ENCODE measurements at places on chromosomes 7 and 10. TPM values are rescaled to one million over a fixed set of nuclear protein-coding genes. Genes with fewer than 3 reads are reported as not detected.
A peak's percentile ranks its signal among the peaks of the same experiment; 100 is the strongest.

- DNase-seq = no peak
Observed at GRCh38 chr7:69813637-69814240, 215.5 kb downstream of the AUTS2 start.

The PNLIPRP3 gene
- total RNA-seq = not detected

- DNase-seq = no peak
Observed at GRCh38 chr7:112970771-112971170, 115.9 kb downstream of the GPR85 start.

DNA sequence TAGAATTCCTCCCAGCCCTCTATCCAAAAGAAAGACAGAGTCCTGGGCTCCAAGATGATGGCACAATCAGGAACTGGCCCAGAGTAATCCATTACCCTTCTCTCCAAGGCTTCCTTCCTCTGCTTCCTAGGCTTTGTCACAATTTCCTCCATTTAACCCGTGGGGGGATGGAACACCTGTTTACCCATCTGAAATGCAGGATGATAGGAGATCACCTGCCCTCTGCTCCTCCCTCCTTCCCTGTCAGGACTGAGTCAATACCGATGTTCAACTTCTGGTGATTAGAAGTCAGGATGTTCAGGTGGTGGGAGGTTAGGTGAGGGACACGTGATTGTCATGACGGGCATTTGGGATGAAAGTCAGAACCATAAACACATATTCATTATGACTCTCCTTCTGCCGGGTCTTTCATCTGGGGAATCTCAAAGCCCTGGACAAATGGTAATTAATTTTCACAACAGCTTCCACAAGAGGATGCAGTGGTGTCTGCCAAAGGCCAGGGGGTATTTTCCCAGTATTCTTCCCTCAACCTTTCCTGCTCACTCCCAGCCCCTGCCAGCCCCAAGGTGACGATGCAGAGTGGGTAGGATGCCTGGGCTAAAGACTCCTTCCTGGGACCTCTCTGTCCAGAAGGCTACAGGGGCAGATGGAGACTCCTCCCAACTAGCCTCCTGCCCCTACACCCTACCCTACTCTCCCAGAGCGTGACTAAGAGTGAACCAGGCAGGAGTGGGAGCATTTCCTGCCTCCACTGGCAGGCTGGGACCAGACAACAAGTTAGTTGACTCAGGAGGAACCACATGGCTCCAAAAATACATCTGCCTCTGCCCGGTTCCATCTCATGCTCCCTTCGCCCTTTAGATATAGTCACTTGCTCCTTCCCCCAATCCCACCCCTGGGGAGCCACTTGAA lies 27.9 kb downstream of the DUSP5 start:
- no peak for DNase-seq

GRCh38 chr7:33748793-33749192 lies 156.5 kb upstream of the BMPER start:
- DNase-seq = no peak

The LMOD2 gene
- not detected for total RNA-seq

- DNase-seq = no peak
Observed at GRCh38 chr10:87545783-87546182, 41.1 kb downstream of the MINPP1 start.

- no peak for DNase-seq
Observed at GRCh38 chr10:17028798-17029197, 100.8 kb downstream of the CUBN start.

The TFEC gene
- 8.0 TPM for total RNA-seq

DNA sequence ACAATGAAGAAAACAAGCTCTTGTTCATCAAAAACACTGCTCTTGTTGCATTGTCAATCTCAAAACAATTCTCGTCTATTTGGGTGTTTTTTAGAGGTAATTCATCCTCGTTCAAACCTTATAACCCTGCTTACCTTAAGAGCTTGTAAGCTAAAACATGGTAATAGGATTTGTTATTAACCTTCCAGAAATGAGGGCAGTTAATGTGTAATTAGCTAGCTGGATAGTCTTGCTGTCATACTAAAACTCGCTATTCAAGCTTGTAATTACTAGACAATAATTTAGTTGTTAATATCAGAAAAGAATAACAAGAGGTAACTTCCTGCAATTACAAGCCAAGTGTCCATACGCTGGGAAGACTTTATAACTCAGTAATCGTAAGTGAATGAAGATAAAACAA lies 101.6 kb downstream of the UBE2H start:
- no peak for DNase-seq

DNA sequence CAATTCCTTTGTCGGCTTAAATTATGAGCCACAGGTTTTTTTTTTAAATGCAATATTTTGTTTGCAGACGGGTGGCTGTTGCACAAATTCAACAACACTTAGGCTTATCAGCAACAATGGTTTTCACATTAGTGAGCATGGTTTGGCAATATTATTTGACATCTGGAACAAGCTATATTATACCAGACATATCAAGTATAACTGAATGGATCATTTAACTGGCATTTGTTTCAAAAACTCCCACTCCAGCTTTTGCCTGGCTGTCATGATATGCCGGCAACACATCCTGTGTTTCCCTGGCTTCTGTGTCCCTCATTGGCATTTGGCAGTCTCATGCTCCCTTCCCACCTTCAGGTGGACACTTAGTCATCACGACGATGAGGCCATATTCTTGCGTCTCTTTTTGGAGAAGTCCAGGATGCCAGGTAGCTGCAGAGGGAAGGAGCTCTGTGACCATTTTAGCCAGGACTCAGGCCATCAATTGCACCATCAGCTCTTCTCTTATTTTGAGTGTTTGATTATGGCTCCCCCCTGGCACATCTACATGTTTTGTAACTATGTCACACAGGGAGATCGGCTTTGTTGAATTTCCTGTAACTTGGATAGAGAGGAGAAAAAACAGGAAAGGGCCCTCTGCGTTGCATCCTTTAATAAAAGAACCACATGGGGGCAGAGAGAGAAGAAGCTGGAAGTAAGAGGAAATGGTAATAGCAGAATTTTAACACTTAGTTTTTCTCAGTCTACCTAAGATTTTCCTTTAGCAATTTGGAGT lies 413.9 kb downstream of the LRMDA start:
- DNase-seq = no peak

- peak; percentile 92 for DNase-seq
Observed at GRCh38 chr10:7687228-7687907, 15.7 kb upstream of the ITIH2 start.

The TET1 gene
- 3.2 TPM for total RNA-seq

DNA sequence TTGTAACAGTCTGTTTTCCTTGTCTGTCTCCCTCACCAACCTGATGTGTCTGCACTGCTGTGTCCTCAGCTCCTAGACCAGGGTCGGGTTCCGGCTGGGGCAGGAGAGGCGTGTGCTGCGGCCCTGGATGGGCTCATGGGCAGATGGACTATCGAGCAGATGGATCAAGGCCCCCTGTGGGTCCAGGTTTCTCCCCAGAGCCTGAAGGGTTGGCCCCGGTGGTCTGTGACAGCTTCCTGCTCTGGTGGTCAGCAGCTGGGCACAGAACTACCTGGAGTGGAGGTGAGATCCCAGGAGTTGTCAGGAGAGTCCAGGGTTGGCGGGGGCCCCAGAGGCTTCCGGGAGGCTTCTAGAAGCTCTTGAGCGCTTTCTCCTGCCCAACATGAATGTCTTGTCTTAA lies 75.1 kb downstream of the GRK5 start:
- DNase-seq = no peak

- no peak for DNase-seq
Observed at GRCh38 chr7:24830440-24831050, 73.3 kb upstream of the GSDME start.

The LRGUK gene
- 0.95 TPM for total RNA-seq

DNA sequence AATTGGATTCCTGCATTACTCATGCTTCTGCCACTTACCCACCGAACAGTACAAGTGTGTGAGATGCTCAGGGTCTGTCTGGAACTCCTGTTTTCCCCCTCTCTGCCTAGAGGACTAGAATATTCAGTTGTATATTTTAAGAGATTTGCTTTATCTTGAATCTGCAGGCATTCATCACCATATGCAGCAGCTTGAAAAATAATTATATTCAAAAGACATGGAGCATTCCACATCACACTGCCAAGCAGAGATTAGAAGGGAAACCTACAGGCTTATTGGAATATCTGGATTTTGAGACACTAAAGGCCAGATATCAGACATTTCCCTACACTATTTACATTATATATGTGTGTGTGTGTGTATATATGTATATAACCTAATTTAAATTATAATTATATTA lies 382.8 kb upstream of the POM121L12 start:
- no peak for DNase-seq

- no peak for DNase-seq
Observed at GRCh38 chr10:117486606-117487005, 55.9 kb upstream of the EMX2 start.

- no peak for DNase-seq
Observed at GRCh38 chr7:43458330-43459018, 124.4 kb upstream of the STK17A start.

DNA sequence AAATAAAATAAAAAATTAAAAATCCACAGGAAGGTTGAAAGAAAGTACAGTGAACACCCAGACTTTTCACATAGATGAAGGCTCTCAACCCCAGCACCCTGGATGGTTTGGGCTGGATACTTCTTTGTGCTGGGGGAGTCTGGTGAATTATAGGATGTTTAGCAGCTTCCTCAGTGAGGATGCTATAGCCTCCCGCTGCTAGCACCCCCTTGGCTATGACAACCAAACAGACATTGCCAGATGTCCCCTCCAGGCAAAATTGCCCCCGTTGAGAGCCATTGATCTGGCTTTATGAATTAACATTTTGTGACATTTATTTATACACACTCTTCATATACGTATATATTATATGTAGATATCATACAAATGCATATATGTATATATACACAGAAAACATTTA lies 21.6 kb downstream of the SMKR1 start:
- DNase-seq = no peak

The SHTN1 gene
- total RNA-seq = 11.9 TPM

GRCh38 chr7:101630591-101630990 lies 1.5 kb upstream of the MYL10 start:
- DNase-seq = no peak

GRCh38 chr10:1348773-1349050 lies 292.5 kb downstream of the WDR37 start:
- DNase-seq = no peak

- no peak for DNase-seq
Observed at GRCh38 chr7:133980804-133981203, 146.3 kb upstream of the LRGUK start.

DNA sequence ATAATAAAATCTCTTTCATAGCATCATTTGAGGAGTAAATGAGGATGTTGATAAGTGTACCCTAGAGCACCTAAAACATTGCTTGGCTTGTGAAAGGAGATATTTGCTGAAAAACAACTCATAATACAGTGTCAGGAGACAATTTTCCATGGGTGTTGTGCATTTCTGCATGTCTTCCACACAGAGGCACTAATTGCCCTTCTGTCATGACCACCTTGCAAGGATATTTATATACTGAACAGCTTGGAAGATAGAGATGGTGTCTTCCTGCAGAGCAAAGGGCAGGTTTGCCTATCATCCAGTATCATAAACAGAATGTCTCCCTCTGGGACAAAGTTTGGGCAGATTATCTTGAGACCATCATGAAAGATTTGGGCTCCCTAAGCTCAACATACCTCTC lies 495.2 kb upstream of the LRRN3 start:
- DNase-seq = no peak

- DNase-seq = peak; percentile 50
Observed at GRCh38 chr10:121659236-121659635, 61.0 kb upstream of the FGFR2 start.

DNA sequence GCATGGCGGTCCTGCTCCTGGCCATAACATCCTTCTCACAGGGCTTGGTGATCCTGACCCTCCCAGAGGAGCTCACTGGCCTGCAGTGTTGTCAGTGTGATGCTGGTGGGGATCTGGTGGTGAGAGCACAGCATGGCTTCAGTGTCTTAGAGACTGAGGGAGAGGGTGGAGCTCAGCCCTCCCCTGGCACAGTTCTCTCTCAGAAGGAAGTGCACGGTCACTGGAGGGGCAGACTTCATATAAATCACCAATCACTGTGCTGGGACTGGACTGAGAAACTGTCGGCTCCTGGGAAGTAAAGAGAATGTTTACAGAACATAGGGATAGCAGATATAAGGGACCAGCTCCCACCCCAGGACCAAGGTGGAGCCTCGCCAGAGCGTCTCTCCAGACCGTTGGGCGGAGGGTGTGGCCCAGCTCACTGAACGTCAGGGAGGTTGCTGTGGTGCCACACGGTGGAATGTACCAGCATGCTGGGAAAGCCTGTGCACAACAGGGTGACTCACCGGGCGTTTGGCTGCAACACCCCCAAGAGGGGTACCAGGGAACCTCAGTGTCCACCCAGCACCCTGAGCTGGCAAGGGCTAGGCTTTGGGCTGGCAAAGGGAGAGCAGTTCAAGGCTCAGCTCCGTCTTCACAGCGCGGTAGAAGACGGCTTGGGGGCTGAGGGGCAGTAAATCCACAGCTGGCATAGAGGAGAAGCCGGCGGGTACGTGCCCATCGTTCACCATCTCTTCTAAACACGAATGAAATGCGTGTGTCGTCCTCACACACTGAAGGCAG lies 8.8 kb upstream of the GET4 start:
- DNase-seq = no peak

GRCh38 chr7:95788884-95789283 lies 16.5 kb downstream of the DYNC1I1 start:
- DNase-seq = no peak

- peak; percentile 85 for DNase-seq
Observed at GRCh38 chr7:26291699-26292538, at the start of gene SNX10. SNX10 (plus strand) TSS chr7:26291862; CDS start chr7:26346443, 54,581 bp downstream.

DNA sequence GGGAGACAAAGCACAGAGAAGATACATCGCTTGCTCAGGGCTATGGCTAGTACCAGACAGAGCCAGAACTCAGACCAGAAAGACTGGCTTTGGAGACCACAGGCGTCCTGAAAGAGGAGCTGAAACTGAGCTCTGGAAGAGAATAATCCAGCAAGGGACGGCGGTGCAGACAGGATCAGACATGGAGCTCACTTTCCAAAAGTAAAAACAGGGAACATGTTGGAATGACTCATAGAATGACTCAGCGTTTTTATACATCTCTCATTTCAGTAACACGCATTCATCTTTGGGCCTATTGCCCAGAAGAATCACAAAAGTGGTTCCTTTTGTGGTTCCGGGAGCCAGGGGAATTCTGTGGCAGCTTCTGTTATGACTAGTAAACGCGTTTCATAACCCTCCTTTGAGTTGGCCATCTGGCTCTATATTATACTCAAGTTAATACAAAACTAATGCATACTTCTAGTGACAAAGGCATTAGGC lies 37.2 kb downstream of the PLEKHS1 start:
- no peak for DNase-seq

DNA sequence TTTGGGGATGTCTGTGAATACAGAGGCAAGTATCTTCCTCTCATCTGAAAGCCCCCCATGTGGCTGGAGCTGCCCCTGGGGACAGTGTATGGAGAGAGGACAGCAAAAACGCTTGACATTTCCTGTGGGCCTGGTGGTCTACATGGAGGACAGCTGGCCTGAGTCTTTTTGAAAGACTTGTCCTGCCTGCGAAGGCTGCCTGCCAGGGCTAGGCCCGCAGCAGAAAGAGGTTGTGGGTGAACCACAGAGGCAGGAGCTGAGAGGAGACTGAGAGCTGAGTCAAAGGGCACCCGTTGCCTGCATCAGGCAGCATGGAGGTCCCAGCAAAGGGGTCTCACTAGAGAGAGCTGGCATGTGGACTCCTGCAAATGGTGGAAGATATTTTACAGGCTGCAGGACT lies 66.4 kb downstream of the KAT6B start:
- DNase-seq = no peak

GRCh38 chr7:151402029-151402835 lies 7.6 kb downstream of the WDR86 start:
- no peak for DNase-seq

All from posterior vena cava (tissue), 2 donors.